ENCODE measurements at places on chromosomes 6 and 20.

GRCh38 chr6:12363651-12364381 is 73.7 kb downstream of the EDN1 start:
- no peak for DNase-seq

DNA sequence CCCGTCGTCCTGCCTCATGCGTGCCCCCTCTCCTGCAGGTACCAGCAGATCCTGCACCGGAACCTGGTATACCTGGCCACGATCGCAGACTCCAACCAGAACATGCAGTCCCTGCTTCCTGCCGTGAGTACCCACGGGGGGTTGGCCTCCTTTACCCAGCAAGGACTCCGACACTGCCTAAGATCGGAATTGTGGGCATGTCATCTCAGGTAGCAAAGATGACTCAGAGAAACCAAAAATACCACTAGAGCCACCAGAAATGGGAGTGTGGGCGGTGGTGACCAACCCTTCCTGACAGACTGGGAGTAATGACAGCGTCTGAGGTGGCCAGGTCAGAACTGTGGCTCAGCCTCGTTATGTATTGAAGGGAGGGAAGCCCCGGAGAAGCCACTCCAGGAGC is 16.3 kb downstream of the SS18L1 start:
- DNase-seq = peak; percentile 86

DNA sequence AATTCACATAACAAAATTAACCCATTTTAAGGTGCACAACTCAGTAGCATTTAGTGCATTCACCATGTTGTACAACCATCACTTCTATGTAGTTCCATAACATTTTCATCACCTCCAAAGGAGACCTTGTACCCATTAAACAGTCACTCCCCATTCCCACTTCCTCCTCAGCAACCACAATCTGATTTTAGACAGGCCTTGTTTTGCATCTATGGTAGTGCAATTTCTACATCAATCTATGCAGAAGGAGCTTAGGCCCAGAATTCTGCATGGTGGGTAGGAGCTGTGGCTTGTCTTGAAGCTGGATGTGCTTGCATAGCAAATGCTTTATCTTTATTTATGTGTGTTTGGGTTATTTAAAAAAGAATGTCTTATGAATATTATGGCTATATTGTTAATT is 13.5 kb upstream of the HLA-DQA1 start:
- no peak for DNase-seq

DNA sequence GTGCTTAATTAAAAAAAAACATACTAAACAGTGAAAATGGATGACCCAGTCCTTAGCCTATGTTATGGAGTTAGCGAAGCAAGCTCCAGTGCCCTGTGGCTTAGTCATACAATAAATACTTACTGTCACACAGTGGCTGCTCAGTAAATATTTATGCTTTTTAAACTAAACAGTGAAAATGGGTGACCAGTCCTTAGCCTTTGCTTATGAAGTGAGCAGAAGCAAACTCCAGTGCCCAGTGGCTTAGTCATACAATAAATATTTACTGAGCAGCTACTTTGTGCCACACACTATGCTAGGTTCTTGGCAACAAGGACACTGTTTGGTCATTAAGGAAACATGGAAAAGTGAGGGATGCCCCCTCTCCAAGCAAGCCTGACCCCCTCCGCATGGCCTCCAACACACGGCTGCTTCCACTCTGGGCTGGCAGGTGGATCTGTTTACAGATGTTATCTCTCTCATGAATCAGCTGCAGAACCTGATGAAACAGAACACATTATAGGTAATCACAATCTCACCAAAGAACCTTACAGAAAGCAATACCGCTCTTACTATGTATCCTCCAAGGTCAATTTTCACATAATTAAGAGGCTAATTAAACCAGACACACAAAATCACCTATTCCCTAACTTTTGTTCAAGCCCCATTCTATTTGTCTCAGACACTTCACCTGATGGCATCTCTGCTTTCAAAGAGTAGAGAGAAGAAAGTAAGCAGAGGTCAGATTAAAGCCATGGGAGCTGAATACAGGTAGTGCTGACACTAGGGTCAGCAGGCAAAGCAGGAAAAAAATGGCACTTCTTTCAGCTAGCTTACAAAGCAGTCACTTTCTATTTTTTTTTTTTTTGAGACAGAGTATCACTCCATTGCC is 27.3 kb downstream of the CDK5RAP1 start:
- DNase-seq = peak; percentile 96

GRCh38 chr20:15886250-15886649 is 687.0 kb downstream of the KIF16B start:
- no peak for DNase-seq
